ENCODE measurements at places on chromosomes 7 and 10.
A peak's percentile ranks its signal among the peaks of the same experiment; 100 is the strongest.

GRCh38 chr7:50368366-50368765 is 63.9 kb downstream of the IKZF1 start:
- DNase-seq, result no peak

GRCh38 chr10:33008499-33009243 is 50.6 kb upstream of the ITGB1 start:
- DNase-seq, result peak; percentile 74

DNA sequence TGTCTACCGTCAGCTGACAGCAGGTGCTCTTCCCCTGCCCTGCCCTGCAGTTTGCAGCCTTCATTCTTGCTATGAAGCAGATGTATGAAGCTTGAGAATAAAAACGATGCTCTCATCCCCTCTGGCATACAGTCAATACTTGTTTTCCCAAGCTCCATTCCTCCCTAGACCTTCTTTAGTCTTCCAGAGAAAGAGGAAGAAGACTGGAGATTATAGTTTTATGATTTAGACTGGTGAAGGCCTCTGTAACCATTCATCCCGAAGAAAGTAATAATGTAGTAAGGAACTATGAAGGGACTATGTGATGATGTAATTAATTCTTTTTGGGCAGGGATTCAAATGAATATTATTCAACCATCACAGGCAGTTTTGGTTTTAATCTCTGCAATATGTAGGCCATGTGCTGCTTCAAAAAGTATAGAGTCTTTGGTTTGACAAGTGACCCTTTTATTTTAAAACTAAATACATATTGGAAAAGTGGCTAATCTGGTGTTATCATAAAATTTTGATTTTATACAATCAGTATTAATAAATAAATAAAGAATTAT is 242.4 kb upstream of the KIAA1217 start:
- DNase-seq, result no peak

DNA sequence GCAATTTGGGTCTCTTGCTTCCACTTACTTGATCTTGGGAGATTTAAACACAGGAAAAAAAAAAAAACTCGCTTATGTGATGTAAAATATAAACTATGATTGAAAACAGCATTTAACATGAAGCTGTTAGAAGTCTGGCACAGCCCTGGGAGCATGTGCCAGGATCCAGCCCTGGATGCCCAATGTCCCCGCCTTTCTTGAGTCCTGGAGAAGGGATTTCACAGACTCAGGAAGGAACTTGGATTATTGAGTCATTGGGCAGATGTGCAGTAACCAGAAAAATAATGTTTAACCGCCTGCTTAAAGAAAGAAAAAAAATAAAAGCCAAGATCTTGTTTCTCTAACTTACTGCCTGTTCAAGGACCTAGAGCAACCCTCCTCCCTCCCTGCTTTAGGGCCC is 3.7 kb upstream of the JCAD start:
- DNase-seq, result no peak

- DNase-seq, result no peak
Observed at GRCh38 chr7:158353606-158354570, 233.7 kb downstream of the PTPRN2 start.

- no peak for DNase-seq
Observed at GRCh38 chr10:131396121-131397050, 84.9 kb upstream of the TCERG1L start.

DNA sequence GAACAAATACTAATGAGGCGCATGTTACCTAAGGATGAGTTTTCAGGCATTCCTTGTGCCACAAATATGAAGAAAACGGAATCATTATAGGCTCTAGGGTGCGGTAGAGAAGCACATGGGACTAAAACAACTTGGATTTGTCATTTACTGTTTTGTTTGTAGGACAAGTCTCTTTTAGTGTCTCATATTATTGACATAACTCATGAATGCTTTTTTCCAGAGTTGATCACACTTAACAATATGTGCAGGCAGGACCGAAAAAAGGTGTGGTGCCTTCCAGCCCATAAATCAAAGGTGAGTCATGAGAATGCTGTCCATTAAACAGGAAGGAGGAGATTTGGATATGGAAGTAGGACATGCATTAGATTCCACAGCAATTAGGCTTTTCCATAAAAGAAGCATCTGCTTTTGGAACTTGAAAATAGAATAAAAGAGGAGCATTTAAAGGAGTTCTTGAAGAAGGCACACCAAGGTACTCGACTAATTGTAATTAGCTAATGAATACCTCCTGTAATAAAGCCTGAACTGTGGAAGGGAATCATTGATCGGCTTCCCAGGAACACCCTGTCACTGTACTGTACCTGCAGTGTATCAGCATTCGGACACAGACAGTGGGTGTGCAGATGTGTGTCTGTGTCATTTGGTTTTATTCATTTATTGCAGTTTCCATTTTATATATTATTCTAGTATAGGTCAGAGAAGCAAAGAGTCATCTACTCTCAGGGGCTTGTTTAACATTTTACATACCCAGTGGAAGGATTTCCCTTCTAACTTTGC is 119.7 kb upstream of the KLF14 start:
- DNase-seq, result no peak

DNA sequence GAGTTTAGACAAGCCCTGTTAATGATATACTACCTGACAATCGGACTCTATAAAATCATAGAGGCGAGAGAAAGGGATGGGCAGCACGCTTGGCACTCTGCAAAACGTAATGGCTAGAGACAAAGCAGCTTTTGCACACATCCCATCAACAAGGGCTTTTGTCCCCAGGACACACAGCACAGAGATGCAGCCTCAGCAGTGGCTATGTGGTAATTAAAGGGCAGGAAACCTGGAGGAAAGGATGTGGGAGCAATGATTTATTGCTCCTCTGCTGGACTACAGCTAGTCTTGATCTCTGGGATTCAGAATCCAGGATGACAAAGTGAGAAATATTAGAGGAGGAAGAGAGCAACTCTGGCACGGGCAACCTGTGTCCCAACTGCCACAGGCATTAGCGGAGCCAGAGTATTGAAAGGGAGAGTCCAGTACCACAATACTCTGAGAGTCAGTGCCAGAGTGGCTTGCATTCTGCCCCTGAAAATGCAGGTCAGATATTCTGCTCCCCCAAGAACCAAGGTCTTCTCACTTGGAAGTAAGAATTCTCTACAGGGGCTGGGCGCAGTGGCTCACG is 96.5 kb downstream of the ARMH3 start:
- no peak for DNase-seq

DNA sequence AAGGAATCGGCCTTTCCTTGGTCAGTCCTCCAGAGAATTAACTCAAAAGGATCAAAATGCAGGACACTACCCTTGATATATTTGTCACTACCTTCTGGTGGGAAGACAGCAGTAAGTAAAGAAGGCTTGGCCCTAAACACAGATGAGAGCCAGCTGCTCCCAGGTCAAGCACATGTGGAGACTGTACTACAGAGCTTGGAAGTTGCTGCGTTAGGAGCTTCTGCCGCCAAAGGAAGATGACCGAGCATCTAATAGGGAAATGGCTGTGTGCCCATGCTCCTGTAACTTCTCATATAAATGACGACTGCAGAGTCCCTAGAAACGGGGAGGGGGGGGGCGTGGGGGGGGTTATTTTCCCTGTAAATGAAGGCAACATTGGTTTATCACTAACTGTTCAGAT is 59.0 kb downstream of the PODXL start:
- DNase-seq, result no peak

GRCh38 chr10:131249955-131250344 is 61.6 kb downstream of the TCERG1L start:
- no peak for DNase-seq

DNA sequence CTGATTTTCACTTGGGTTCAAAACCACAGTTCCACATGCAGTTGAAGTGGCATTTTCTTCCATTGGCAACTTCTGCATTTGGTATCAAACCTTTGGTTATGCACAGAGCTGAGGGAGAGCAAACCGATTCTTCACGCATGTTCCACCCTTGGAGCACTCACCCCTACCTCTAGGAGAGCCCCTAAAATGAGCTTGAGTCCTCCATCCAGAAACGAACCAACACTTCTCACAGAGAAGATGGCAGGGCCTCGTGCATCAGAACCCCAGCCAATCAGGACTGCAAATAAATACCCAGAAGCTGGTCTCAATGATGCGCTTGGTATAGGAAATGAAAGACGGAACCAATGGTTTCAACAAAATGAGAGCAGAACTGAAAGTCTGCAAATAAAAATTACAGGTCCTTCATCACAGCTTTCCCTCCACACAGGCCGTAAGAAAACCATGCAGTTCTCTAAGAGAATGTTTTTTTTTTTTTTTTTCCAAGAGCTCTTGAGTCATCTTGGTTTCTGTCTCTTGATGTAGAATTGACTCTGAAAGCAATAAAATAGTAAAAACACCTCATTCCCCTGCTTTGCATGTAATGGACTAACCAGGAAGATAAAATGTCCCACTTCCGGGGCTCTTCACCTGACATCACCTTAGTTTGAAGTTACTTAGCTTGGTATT is 23.9 kb downstream of the KLF6 start:
- DNase-seq, result no peak

DNA sequence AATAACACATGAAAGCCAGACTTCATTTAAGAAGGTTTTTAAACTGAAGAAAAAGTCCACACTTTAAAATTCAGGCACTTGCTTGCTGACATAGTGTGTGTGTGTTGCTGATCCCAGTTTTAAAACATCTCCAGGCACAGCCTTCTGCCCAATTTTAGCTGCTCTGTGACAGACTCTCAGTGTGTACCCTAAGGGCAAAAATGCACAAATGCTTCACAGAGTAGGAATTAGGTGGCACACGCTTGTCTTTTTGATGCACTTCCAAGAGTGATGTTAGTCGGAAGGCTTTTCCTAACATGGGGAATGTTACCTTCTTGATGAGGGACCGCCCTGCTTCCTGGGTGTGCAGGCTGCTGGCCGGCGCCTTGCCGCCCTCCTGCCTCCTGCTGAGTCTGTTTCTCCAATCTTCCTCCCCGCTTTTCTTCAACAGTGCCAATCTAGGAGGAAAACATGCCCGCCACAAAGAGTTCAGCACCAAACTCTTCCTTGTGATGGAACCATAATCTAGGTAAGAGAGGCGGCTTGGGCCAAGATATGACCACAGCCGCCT is 122.3 kb downstream of the SVIL start:
- DNase-seq, result no peak

GRCh38 chr7:123747620-123748141 is 1.1 kb downstream of the WASL start:
- DNase-seq, result peak; percentile 75
